ENCODE measurements at places on chromosomes 6 and 20.

DNA sequence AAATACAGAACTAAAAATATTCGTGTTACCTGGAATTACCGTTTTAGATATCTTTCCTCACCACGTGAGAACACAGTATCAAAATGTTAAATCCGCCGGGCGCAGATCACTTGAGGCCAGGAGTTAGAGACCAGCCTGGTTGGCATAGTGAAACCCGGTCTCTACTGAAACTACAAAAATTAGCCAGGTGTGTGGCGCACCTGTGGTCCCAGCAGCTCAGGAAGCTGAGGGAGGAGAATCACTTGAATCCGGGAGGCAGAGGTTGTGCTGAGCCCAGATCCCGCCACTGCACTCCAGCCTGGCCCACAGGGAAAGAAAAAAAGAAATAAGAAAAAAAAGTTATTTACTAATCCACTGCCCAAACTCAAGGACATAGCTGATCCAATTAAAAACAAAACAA is 4.8 kb upstream of the DDX43 start:
- no peak for DNase-seq

- DNase-seq, result no peak
These were observed 343.4 kb downstream of the PKHD1 start for GRCh38 chr6:51743999-51744398.

- DNase-seq, result no peak
These were observed 10.9 kb downstream of the IL20RA start for GRCh38 chr6:137033828-137034227.

GRCh38 chr20:29302979-29303644 is 1954.4 kb upstream of the DEFB115 start:
- DNase-seq, result no peak

DNA sequence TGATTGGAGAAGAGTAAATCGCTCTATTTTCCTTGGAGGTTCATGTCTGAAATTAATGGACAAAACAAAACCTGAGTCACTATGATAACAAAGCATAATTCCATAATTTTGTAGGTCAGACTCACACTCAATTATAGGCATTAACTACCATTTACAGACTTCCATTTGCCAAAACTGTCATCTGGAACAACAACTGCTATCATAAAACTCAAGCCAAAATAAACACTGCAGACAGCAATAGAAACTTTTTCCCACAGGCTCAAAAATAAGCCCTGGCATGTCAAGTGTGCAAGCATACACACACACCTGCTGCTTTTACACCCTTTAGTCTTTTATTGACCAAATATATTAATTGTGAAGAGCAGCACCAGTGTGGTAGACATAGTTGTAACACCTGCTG is 7.1 kb downstream of the MRPS10 start:
- DNase-seq, result no peak

DNA sequence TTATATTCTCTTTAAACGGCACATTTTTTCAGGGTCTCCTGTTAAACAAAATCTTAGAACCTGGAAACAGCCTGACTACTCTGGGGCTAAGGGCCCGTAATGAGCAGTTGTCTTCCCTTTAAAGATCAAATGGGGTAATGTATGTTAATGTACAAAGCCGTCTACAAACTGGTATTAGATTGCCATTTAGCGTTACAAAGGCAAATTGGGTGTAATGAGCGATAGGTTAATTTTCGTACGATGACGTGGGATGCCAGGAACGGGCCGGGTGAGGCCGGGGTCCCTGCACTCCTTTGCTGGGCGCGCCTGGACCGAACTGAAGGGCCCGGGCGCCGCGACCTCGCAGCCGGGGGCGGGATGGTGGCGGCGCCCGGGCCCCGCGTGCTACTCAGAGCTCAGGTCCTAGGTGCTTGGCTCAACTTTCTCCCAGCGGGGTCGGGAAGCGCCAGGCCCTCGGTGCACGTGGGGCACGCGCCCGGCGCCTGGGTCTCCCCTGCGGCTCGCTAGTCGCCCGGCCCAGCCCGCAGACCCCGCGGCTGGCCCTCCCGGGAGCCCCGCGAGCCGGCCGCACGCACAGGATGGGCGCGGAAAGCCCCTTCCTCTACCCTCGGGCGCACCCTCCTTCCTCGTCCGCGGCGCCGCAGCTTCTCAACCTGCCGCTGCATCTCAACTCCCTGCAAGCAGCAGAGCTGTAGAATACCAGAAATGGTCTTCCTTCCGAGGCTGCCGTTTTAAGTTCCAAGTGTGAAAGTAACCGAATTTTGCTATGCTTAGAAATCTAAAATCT is 5.9 kb downstream of the NKX2-4 start:
- DNase-seq, result no peak

- no peak for DNase-seq
These were observed 73.1 kb downstream of the NCOA3 start for GRCh38 chr20:47574616-47575364.

GRCh38 chr6:90413867-90414266 is 117.2 kb upstream of the BACH2 start:
- no peak for DNase-seq

DNA sequence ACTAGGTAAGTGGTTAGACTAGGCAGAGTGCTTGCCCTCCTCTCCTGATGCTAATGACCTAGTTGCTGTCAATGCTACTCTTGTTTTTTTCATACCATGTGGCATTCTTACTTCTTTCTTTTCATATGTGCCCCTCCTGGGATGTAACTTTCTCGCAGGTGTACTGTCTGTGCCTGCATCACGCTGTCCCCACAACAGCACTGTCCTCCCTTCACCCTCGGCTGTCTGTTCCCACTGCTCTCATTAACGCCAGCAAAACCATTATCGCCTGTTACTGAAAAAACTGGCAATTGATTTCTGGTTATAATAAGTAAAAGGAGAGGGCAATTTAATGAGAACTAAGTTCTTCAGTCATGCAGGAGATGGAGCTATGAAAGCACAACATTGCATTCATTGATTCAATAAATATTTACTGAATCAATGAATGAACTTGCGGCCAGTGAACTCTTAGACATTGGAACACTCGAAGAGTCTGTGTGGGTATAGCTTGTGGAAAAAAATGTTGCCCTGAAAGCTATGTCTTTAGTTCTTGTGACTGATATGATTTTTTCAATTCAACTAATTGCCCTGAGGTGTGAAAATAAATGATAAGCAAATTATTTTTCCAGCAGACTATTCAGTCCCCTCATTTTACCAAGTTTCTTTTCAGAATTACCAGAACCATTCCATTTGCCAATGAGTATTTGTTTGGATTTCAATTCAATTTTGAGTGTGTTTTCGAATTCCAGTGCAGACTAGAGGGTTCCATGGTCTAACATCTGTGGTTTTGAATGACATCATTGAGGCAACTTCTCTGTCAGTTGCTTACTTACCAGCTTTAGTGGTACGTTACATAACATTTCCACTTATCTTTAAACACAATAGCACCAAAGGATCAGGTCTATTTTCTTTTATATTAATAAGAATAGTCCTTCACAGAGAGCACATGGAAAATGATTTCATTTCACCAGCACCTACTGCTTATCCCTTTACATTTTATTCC is 2.1 kb downstream of the SLC17A4 start:
- DNase-seq, result no peak

GRCh38 chr20:58174708-58175280 is 53.7 kb downstream of the ANKRD60 start:
- DNase-seq, result no peak

DNA sequence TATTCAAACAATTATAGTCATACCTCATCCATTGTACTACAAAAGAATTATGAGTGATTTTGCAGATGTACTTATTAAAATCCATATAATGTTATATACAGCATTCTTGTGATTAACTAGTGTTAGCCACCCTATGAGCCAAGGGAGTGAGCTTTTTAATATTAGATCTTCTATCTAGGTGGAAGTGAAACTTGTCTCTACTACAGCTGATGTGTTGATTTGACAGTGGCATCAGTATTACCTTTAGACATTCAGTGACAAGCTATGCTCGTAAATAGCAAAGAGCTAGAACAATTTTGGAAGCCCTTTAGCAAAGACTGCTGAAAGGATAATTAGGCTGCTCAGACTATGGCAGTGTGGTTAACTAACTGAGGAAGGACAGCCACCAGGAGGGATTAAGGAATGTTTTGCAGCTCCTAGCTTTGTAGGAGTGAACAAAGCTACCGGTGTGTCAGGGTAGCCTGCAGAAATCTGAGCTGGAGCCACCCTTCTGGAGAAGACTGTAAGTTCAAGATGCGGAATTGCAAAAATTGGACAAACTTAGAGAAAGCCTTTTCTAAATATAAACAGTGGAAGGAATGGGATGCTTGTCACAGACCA is 73.7 kb downstream of the AFG1L start:
- DNase-seq, result no peak
